ENCODE measurements at places on chromosomes 3 and 15.
A peak's percentile ranks its signal among the peaks of the same experiment; 100 is the strongest.

- no peak for DNase-seq
Measured at GRCh38 chr15:66387163-66388042, 691 bp downstream of the MAP2K1 start.

DNA sequence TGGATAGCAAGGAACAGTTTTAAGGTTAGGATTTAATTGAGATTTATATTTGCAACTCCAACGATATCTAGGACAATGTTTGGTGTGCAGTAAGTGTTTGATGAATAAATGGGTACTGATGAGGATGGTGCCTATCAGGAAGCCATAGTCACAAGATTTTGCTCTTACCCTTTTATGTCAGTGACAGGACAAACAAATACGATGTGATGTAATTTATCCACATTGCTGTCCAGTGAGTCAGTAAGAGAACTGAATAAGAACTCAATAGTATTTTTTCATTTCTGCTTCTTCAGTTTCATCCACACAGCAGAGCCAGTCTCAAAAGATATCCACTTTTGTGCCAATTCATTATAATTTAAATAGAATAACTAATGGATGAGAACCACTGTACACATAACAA lies 18.5 kb downstream of the C3orf85 start:
- no peak for DNase-seq

- DNase-seq: no peak
Measured at GRCh38 chr15:54577476-54578250, 599.4 kb downstream of the UNC13C start.

- DNase-seq: no peak
Measured at GRCh38 chr3:16837602-16838001, 47.2 kb upstream of the PLCL2 start.

GRCh38 chr3:10106919-10107318 lies 1.1 kb downstream of the FANCD2OS start:
- no peak for DNase-seq

DNA sequence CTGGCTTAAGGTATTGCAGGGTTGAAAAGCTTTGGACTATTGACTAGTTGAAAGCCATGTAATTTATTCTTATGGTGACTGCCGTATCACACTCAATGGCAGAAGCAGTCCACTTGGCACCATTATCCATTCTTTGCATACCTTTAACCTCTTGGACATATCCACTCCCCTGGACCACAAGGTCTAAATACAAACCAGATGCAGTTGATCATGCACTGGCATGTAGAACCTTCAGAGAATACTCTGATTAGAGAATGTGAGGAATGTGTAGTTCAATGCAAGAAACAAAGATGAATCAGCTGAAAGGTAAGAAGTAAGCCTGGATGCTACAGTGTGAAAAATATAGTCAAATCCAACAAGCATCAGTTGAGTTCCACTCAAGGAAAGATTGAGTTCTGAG lies 93.1 kb downstream of the FRMD5 start:
- DNase-seq: peak; percentile 88

DNA sequence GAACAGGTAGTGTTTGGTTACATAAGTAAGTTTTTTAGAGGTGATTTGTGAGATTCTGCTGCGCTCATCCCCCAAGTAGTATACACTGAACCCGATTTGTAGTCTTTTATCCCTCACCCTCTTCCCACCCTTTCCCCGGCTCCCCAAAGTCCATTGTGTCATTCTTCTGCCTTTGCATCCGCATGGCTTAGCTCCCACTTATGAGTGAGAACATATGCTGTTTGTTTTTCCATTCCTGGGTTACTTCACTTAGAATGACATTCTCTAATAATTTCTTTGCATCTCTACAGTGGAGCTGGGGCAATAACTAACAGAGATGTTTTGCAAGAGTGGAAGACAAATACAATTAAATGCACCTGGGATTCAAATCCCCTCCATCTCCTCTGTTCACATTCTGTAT lies 93.2 kb downstream of the TP63 start:
- no peak for DNase-seq

DNA sequence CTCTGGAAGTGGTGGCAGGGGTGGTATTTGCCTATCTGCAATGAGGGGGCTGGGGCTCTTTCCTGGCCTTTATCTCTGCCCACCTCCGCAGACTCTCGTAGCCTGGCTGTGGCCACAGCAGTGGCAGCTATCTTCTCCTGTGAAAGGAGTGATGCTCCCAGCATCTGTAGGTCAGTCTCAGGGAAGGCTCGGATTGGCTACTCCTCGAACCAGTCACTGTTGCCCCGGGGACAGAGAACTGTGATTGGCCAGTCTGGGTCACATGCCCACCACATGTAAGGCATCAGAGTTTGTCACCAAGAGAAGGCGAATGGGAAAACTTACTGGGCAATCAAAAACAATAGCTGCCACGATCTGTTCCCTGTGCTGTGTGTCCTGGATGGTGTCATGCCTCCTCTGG lies 30.1 kb upstream of the FGD5 start:
- no peak for DNase-seq

- no peak for DNase-seq
Measured at GRCh38 chr15:40064231-40064894, 25.4 kb upstream of the SRP14 start.

DNA sequence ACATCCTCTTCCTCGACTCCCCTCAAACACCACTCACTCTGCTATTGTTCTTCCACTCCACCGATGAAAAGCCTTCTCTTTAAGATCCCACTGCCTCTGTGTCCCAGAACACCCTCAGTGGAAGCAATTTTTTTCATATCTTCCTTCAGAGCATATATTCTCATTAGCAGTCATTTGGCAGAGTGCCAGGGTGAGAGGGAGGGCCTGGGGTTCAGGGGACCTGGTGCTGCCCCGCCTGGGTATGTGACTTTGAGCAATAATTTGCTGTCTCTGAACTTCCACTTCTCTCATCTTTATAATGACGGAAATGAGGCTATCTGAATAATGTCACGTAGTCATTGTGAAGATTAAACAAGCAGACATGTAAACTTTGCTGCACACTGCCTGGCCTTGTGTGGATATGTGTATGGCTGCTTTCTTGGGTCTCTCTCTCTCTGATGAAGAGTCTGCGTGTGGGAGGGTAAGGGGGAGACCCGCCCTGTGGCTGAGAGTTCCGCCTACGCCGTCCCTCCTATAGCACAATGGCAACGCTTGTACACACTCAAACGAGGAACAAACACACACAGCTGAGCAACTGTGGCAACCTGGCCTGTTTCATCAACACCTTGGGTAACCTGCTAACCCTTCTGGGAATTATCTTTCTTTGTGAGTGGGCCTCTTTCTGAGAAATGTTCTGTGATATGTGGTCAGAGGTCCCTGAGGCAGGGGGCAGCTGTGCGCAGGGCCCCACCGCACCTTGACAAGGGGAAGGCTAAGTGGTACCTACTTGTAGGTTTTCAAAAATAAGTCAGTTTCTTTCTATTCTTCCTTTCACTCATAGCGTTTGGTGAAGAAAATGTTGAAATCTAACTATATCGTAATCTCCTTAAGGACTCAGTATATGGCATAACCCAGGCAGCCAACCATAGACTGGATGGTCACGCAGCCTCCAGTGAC lies 369.8 kb downstream of the SV2B start:
- DNase-seq: no peak

- DNase-seq: no peak
Measured at GRCh38 chr3:40055956-40056355, 246.5 kb downstream of the MYRIP start.

DNA sequence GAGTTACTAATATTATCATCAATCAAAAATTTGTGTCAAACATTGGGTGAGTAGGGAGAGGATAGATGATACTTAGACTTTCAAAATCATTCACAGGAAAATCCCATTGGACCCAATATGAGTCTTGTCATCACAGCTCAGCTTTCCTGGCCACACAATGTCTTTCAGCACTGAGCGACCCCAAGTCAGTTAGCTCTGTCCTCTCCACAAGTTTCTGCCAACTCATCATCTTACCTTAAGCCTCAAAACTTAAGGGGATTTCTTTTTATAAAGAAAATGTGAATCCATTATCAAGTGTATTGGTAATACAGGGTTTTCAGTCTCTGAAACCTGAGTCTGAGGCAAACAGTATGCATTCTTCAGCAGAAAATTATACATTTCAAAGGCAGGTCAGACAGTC lies 55.8 kb downstream of the SUMF1 start:
- DNase-seq: no peak

GRCh38 chr3:195771646-195772300 lies 40.0 kb downstream of the MUC4 start:
- no peak for DNase-seq

DNA sequence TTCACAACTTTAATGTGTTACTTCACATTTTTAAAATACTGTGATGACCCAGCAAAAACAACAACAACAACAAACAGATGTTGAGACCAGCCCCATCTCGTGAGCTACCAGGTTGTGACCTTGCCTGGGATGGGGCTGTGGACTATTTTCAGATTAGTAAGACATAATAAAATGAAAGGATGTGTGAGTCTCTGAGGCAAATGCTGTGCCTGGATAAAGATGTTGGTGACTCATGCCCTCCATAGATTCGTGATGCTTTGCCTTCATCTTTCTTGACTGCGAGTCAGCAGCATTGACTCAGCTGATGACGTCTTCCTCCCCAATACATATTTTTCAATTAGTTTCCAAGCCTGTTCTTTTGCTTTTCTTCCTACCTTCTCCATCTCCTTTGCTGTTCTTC lies 453.0 kb upstream of the CFAP20DC start:
- peak; percentile 60 for DNase-seq

DNA sequence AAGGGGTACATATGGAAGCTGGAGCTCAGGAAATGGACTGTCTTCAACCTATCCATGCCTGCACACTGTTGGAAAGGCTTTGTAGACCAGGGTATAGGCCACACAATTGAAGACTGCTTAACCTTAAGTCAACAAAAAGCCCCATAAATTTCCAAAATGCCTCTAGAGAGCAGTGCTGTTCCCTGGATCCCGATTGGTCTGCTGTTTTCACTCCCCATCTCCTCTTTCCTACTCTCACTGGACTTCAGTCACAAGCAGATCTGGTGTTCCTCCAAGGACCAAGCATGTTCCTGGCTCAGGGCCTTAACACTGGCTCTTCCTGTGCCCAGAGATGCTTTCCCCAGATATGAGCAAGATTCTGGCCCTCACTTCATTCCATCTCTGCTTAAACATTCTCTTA lies 22.8 kb upstream of the LRRC34 start:
- no peak for DNase-seq

DNA sequence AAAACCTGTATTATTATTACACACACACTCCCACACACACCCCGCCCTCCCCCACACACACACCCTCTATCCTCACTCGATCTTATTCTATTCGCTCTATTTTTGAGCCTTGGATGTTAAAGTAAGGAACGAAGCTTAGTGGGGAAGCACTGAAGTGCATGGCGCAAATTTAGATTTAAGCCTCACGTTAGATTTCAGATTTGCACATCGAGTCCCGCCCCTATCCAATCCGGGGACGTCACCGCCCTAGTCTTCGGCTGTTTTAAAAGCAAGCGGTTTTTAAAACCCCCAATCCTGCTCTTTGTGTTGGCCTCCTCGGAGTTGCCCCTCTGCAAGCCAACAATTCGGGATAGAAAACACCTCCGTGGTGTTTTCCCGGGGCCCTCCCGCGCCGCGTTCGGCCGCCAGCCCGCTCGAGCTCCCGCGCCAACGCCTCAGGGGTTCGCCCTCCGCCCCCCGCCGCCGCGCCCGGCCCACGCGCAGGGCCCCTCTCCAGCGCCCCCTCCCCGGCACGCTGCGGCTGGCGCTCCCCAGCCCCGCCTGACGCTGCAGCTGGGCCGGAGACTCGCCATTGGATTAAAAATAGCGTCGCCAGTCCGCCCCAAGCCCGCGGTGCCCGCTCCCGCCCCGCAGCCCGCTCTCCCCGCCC lies at the start of gene USP13:
TSS of gene USP13 (plus strand) at position 594 of the 649 bp plus-strand sequence. CDS start 186 bp downstream, outside the sequence.
- DNase-seq: peak; percentile 63

DNA sequence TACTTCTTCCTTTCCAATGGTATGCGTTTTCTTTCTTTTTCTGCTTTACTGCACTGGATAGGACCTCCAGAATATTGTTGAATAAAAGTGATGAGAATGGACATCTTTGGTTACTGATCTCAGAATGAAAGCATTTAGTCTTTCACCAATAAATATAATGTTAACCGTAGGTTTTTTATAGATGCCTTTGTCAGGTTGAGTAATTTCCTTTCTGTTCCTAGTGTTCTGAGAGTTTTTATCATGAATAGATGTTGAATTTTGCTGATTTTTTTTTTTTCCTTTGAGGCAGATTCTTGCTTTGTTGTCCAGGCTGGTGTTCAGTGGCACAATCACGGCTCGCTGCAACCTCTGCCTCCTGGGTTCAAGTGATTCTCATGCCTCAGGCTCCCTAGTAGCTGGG lies 158.4 kb downstream of the KLHL25 start:
- no peak for DNase-seq

- DNase-seq: no peak
Measured at GRCh38 chr15:38247336-38247735, 5.3 kb upstream of the SPRED1 start.

DNA sequence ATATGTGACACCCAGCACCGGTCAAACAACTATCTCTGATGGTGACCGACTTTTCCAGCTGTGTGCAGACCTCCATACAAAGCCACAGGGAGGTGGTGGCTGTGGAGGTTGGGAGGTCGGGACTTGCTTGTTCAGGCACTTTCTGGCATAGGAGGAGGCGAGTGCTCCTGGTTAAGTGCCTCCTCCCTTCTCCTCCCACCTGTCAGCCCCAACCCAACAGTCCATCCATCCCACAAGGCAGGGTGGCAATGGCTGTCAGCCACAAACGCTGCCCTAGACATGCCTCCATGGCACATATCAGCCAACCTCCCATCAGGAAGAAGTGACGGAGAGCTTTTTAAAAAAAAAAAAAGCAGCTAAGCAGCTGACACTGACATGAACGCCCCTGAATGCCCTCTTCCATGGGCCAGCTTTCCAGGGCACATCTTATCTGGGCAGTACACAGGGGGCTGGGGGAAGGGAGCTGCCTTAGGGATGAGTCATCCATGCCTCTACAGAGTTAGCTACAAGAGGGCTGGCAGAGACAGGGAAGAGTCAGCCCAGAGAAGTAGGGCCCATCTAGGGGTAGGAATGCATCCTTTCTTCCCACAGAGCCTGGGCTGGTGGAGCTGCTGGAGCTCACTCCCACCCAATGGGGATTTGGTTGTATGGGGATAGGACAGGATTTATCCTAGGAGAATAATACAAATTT lies 41.2 kb downstream of the CCDC12 start:
- peak; percentile 88 for DNase-seq

GRCh38 chr3:184679056-184679816 lies 32.6 kb downstream of the MAGEF1 start:
- no peak for DNase-seq

GRCh38 chr15:58058729-58059128 lies 6.8 kb downstream of the ALDH1A2 start:
- DNase-seq: no peak

DNA sequence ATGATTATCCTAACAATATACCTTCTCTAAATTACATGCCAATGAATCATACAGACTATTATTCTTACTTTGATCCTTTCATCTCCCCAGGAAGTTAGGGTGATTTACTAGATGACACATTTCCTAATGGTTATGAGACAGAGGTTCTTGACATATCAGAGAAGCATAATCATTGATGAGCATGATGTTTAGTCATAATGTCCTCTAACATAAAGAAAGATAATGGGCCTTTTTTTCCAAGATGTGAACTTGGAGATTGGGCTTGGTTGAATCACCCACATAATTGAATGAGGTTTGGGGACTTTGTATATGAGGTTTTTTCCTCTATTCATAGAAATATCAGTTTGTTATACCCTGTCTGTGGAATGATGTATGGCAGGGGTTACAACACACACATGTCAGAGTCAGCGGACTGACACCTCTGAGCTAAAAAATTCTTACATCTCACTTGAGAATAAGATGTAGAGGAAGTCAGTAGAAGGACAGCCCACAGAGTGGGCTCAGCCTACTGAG lies 69.7 kb upstream of the DCBLD2 start:
- DNase-seq: no peak

All from astrocyte of the cerebellum (primary cell).